Activated B cell treated with CpG ODN at 0.5 μM for 24 hours (primary cell): ENCODE measurements at places on chromosomes 2 and 18. TPM values are rescaled to one million over a fixed set of nuclear protein-coding genes. Genes with fewer than 3 reads are reported as not detected.

The ABCG5 gene
- not detected in 2 replicates for total RNA-seq

The DUSP11 gene
- total RNA-seq, result 25.6 and 30.5 TPM in 2 replicates

The DTYMK gene
- 29.2 and 34.7 TPM in 2 replicates for total RNA-seq

The RAB1A gene
- total RNA-seq, result 45.0 and 46.4 TPM in 2 replicates

The CRYGD gene
- not detected in 2 replicates for total RNA-seq

The FTCDNL1 gene
- 1.4 and 1.5 TPM in 2 replicates for total RNA-seq

The MEP1B gene
- total RNA-seq, result 0.09 TPM in 1 of 2 replicates, not detected in the other

The GPAT2 gene
- 4.5 and 4.9 TPM in 2 replicates for total RNA-seq

The ZBTB7C gene
- not detected in 2 replicates for total RNA-seq

The SCG2 gene
- 0.15 and 0.35 TPM in 2 replicates for total RNA-seq

The IFIH1 gene
- total RNA-seq, result 61.8 and 63.0 TPM in 2 replicates

The HOXD3 gene
- not detected in 2 replicates for total RNA-seq

The PLEKHH2 gene
- total RNA-seq, result 0.07 and 0.11 TPM in 2 replicates

The SETBP1 gene
- total RNA-seq, result 65.5 and 72.8 TPM in 2 replicates
